ENCODE measurements at places on chromosomes 5 and 9.

DNA sequence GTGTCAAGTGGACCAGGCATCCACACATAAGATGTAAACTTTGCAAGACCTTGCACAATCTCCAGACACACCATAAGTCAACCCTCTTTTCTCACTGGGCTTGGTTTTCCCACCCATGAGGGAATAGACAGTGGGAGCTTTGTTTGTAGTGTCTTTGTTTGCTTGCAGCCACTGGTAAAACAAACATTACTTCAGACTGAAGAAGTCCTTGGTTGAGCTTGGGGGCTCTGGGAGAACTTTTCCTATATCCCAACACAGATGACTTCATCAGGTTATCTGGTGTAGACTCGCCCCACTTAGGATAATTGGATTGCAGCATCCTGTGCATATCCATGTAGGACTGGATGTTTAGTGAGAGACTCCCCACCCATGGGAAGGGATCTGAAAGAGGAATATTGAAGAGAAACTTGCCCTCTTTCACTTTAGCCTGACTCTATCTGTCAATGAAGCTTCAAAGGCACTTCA is 11.5 kb upstream of the ADGRV1 start:
- DNase-seq: no peak

GRCh38 chr5:180797256-180798192 is 5.1 kb downstream of the MGAT1 start:
- DNase-seq: no peak

DNA sequence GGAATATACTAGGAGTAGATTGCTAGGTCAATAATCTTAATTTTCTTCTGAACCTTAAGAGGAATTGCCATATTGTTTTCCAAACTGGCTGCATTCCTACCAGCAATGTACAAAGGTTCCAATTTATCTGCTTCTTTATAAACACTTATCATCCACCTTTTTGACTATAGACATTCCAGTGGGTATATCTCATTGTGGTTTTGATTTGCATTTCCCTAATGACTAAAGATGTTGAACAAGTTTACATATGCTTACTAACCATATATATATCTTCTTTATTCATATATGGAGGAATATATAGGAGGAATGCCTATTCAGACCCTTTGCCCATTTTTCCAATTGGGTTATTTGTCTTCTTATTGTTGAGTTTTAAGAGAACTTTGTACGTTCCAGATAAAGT is 7.6 kb downstream of the DNAJC18 start:
- no peak for DNase-seq

DNA sequence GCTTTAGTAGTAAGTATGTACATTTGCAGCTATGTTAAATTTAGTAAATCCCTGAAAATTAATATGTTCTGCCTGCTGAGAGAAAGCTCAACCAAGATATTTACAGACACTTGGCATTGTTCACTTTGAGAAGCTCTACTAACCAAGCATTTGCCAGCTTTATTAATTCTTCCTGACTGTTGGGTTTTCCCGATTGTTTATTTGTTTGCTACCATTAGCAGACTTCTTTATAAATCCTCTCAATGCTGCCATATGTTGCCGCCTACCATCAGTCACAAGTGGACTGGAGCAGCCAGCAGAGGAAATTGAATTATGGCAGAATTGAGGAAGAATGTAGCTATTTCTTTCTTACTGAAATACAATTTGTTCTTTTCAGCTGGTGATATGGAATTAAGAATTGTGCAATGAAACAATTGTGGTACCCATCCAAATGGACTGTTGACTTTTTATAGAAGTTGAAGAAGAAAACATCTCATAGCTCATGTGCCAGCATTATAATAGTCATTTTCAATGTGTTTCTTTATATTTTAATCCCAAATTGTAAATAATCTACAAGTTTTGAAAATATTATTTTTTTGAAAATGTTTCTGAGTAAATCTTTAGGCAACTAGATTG is 588.7 kb upstream of the CDH6 start:
- DNase-seq: no peak

GRCh38 chr9:76916231-76916630 is 10.3 kb upstream of the PRUNE2 start:
- DNase-seq: no peak

DNA sequence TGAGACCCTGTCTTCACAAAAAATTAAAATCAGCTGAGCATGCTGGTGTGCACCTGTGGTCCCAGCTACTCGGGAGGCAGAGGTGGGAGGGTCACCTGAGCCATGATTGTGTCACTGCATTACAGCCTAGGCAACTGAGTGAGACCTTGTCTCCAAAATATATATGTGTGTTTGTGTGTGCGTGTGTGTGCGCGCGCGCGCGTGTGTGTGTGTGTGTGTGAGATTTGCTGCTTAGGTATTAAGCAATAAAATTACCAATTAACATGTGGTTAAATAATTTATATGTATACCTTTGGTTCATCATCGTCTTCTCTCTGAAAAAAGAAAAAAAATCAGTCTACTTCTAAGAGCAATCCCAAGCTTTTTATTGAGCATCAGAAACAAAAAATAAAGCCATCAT is 86.0 kb upstream of the FSD1L start:
- no peak for DNase-seq

GRCh38 chr9:70484232-70485130 is 70.0 kb upstream of the KLF9 start:
- DNase-seq: no peak

- DNase-seq: no peak
These were observed 2.3 kb downstream of the RALGPS1 start for GRCh38 chr9:126916909-126917308.

DNA sequence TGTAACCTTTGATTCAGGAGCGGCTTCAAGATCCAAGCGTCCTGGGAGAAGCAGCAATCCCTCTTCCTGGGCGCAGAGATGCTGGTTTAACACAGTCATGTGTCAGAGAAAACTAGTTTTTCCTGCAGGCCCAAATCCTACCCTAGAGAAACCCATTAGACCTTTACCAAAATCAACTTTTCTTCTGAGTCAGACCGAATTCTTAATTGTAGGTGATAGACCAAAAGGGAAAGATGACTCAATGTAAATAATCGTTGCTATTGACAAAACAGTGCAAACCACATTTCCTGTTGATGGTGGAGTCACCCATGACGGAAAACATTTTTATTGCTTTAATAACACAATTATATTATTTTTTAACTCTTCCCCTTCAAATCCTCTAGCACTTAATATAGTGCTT is 40.1 kb downstream of the SLC1A1 start:
- DNase-seq: no peak

DNA sequence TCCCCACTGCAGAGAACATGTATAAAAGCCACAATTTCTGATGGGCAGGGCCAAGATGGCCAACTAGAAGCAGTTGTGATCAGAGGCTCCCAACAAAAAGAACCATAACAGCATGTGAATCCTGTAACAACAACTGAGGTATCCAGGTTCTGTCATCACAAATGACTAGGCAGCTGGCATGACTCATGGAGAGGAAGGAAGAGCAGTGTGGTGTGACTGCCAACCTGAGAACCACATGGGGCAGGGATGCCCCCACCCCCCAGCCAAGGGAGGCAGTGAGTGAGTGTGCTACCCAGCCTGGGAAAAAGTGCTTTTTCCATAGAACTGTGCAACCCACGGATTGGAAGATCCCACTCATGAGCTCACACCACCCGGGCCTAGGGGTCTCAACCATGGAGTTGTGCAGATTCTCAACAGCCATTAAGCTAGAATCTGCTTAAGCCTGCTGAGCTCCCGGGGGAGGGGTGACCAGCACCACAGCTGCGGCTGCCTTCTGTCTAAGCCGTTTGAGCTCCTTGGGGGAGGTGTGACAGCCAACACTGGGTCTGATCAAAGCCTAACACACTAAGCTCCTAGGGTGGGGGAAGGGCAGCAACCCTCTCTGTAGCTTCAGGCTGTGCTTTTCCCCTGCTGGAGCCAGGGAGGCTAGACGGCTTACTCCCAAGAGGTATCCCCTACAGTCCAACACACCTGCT is 80.1 kb upstream of the DMAC1 start:
- peak; percentile 46 for DNase-seq

DNA sequence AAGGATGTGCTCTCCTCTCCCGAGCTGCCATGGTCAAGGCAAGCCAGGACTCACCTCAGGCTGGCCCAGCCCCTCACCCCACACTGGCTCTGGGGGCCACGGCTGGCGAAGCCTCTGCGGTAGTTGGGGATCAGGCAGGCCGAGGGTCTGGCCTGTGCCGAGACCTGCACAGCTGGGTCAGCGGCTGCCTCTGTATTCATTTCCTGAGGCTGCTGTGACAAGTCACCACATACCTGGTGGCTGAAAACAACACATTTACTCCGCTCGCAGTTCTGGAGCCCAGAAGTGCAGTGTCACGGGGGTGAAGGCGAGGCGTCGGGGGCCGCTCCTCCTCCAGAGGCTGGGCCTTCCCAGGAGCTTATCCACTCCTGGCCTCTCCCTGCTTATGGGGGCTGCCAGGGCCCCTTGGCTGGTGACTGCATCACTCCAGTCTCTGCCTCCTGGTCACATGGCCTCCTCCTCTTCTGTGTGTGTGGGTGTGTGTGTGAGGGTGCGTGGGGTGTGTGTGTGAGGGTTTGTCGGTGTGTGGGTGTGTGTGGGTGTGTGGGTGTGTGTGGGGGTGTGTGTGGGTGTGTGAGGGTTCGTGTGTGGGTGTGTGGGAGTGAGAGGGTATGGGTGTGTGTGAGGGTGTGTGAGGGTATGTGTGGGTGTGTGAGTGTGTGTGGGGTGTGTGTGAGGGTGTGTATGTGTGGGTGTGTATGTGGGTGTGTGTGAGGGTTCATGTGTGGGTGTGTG is 3.2 kb upstream of the SCGB3A1 start:
- DNase-seq: peak; percentile 17

GRCh38 chr5:68919988-68920490 is 173.8 kb upstream of the SLC30A5 start:
- no peak for DNase-seq

DNA sequence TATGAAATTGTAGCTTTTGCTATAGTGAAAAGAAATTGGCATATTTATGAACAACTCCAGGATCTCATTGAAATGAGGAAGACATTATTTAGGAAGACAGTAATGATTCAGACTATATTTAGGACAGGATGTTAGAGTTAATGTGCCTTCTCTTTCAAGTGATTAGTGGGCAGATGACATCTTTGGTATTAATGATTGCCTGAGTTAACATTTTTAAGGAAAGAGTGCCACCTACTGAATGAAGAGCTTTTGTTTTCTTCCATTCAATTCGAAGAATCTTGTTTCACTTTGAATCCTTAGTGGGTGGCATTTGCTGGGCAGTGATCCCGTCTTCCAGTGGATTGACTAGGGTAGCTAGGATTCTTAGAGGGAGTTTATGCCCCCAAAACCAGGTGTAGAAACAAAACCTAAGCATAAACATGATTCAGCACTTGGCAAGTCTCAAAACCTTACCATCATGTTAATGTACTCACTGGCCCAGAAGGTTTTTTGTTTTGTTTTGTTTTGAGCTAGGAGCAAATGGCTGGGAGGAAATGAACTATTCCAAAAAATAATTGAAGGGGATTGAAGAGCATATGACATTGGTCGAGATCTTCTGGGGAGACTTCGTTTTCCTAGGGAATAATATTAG is 23.2 kb downstream of the MAP3K1 start:
- no peak for DNase-seq

- peak; percentile 31 for DNase-seq
These were observed 24.7 kb upstream of the TMEM250 start for GRCh38 chr9:136143215-136144001.

GRCh38 chr5:172144291-172144815 is 43.7 kb downstream of the STK10 start:
- no peak for DNase-seq

GRCh38 chr5:138138949-138139780 is at the start of gene NME5:
TSS of gene NME5 (minus strand) at chr5:138139428. CDS start at chr5:138138780, 648 bp downstream.
- DNase-seq: no peak

DNA sequence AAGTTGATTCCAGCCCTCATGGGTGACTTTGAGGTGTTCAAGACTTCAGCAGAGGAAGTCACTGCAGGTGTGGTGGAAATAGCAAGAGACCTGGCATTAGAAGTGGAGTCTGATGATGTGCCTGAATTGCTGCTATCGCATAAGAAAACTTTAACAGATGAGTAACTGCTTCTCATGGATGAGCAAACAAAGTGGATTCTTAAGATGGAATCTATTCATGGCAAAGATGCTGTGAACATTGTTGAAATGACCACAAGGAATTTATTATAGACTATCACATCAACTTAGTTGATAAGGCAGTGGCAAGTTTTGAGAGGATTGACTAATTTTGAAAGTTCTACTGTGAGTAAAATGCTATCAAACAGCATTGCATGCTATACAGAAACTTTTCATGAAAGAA is 17.1 kb upstream of the POU4F3 start:
- no peak for DNase-seq

GRCh38 chr5:171700318-171700912 is 85.2 kb upstream of the SMIM23 start:
- no peak for DNase-seq

- peak; percentile 85 for DNase-seq
These were observed 23.9 kb downstream of the PIK3R1 start for GRCh38 chr5:68239487-68239886.

GRCh38 chr5:133884569-133885311 is 83.7 kb downstream of the C5orf15 start:
- DNase-seq: no peak

- peak; percentile 29 for DNase-seq
These were observed 2.0 kb downstream of the MATR3 start for GRCh38 chr5:139295346-139296057.

DNA sequence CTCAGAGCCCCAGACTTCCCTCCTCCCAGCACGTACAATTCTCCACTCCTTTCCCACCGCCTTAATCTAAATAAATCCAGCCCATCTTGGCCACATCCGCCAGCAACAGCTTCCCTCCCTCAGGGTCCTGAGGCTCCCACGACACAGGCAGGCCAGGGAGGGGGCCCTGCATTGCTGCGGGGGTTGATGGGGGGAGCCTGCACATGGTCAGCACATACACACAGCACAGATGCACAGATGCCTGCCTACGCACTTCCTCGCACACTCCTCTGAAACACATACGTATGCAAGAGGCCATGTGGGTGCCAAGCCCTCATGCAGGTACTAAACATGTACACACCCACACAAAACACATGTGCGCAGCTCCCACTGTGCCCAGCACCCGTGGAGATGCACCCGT is 14.8 kb downstream of the PDGFRB start:
- DNase-seq: no peak

DNA sequence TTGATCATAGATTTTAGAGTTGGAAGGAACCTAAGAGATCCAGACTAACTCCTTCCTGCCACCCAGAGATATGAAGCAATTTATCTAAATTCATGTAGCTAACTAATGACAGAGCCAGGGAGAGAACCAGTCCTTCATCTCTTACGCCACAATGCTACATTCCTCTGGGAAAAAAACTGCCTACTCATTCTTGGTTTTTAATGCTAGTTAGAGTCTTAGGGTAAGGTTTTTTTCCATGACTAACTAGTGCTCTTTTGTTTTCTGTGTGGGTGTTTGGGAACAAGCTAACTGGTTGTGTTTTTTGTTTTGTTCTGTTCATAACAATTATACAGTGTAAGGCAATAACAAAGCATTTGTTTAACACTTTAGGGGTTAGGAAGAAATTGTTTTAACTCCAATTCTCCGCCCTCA is 52.4 kb downstream of the SLC44A1 start:
- DNase-seq: no peak

Data from activated naive CD4-positive, alpha-beta T cell treated with anti-CD3 and anti-CD28 coated beads, Interleukin-2, amount 10 ng/mL, durations not matched to agents 7 days and 5 days (primary cell).